Renal pelvis (tissue), 12 donors: ENCODE measurements at places on chromosomes 6 and 20. TPM values are rescaled to one million over a fixed set of nuclear protein-coding genes. Genes with fewer than 3 reads are reported as not detected.

The CLVS2 gene
- 0.10 TPM for polyA plus RNA-seq

The CALHM4 gene
- polyA plus RNA-seq, result 1.5 TPM

The SYCP2 gene
- polyA plus RNA-seq, result 4.9 TPM

The CABLES2 gene
- polyA plus RNA-seq, result 13.8 TPM
